ENCODE measurements at places on chromosomes 4 and X.

GRCh38 chr4:36322921-36323354 is 41.5 kb downstream of the DTHD1 start:
- no peak for DNase-seq

DNA sequence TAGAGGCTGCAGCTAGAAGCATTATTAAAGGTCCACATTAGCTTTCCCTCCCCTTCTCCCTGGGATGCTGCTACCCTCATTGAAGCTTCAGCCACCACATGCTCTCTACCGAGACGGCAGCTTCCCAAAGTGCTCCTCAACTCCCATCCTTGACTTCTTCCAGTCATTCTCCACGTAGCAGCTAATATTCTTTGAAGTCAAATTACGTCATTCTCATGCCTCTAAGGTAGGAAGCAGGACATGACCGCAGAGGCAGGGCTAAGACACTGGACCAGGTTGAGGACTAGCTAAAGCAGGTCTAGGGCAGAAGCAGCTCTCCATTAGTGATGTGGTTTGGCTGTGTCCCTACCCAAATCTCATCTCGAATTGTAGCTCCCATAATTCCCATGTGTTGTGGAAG is 128.3 kb downstream of the SHOX start:
- no peak for DNase-seq

GRCh38 chr4:2578106-2578505 is 41.7 kb downstream of the FAM193A start:
- DNase-seq: no peak

DNA sequence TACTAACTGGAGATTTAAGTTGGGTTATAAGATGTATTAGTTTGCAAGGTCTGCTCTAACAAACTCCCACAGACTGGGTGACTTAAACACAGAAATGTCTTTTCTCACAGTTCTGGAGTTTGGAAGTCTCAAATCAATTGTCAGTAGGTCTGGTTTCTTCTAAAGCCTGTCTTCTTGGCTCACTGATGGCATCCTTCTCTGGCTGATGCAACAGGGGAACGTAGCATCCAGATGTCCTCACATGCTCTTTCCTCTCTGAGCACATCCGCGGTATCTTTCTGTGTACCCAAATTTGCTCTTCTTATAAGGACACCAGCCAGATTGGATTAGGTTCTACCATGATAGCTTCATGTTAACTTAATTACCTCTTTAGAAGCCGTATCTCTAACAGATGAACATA is 63.2 kb upstream of the BMP3 start:
- no peak for DNase-seq

- DNase-seq: no peak
Observed at GRCh38 chr4:82124365-82124764, 249.4 kb downstream of the HNRNPD start.

- DNase-seq: no peak
Observed at GRCh38 chr4:82192017-82192673, 181.6 kb downstream of the HNRNPD start.

- DNase-seq: no peak
Observed at GRCh38 chr4:23365086-23365485, 524.8 kb downstream of the PPARGC1A start.

GRCh38 chr4:138241281-138242075 is 671 bp downstream of the SLC7A11 start:
- DNase-seq: no peak

GRCh38 chrX:3713225-3713936 is at the start of gene PRKX:
TSS of gene PRKX (minus strand) at chrX:3713649. CDS start at chrX:3713253, 396 bp downstream.
- peak; percentile 62 for DNase-seq

DNA sequence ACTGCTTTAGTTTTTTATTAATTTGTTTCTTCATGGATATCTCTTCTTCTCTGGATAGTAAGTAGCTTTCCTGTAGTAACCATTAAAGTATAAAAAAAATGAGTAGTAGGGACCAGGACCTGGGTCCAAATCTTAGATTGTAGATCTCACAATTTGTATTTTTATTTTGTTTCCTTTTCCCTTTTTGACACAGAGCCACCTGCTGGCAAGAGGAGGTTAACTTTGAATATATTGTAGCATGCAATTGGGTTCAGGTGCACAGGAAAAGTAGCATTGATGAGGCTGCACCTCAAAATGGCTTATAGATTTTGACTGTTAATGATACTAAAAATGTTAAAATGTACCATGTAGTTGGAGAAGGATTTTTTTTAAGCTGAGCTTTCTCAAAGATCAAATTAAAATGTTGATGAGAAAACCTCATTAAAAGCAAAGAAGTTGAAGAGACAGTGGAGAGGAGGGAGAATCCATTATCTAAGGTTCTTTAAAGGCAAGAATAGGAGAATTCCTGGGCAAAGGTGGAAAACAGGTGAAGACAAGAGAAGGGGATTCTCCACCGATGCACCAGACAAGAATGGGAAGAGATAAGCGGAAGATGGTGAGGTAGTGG is 48.3 kb upstream of the HPGDS start:
- no peak for DNase-seq

DNA sequence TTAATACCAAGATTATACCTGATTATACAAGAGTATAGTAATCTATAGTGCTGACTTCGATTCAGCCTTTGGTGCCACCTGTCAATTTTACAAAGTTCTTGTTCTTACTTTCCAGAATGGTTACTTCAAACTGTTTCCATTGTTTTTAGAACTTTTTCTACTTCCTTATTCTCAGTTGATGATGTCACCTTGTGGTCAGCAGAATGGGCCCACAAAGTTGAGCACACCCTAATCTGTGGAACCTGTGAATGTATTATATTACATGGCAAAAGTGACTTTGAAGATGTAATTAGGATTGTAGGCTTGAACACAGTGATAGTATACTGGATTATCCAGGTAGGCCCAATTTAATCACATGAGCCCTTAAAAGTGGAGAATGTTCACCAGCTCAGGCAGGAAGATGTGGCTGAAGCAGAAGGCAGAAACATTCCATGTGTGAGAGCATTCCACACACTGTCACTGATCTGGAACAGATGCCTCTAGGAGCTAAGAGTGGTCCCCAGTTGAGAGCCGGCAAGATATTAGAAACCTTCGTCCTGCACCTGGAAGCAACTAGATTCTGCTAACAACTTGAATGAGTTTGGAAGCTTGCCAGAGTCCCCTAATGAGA is 6.3 kb upstream of the SGMS2 start:
- no peak for DNase-seq

DNA sequence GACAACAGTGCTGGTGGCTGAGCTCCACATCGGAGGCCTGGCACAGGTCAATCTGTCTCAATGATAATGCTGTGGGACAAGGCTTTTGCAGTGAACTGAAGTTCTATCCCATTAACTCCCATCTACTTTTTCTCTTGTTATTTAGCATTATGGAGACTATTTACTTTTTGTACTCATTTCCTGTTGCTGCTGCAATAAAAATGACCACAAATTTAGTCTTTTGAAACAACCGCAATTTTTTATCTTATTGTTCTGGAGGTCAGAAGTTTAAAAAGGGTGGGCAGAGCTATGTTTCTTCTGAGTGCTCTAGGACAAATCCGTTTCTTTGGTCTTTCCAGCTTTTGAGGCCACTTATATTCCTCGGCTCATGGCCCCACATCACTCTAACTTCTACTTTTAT is 111.0 kb upstream of the PITX2 start:
- DNase-seq: no peak

- DNase-seq: no peak
Observed at GRCh38 chr4:80007745-80008149, 65.3 kb downstream of the ANTXR2 start.

- DNase-seq: no peak
Observed at GRCh38 chr4:81398379-81398778, 73.3 kb downstream of the RASGEF1B start.

- no peak for DNase-seq
Observed at GRCh38 chr4:91436556-91436955, 867.2 kb upstream of the GRID2 start.

DNA sequence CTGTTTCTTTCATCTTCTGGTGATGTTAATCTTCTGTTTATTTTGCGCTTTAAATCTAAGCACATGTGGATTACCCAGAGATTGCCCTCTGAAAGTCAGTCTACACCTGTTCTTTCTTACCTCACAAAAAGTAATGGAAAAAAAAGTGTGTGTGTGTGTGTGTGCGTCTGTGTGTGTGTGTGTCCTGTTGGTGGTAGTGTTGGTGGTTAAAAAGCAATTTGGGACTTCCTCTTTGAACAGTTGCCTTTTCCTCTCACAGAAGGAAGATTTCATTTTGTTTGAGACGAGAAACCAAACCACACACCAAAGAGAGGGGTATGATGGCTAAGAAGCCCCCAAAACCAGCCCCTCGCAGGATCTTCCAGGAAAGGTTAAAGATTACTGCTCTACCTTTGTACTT is at the start of gene STAP1:
TSS of gene STAP1 (plus strand) at position 235 of the 400 bp plus-strand sequence. CDS start at position 318, 83 bp downstream.
- no peak for DNase-seq

- DNase-seq: no peak
Observed at GRCh38 chrX:37872303-37872655, 24.9 kb upstream of the DYNLT3 start.

DNA sequence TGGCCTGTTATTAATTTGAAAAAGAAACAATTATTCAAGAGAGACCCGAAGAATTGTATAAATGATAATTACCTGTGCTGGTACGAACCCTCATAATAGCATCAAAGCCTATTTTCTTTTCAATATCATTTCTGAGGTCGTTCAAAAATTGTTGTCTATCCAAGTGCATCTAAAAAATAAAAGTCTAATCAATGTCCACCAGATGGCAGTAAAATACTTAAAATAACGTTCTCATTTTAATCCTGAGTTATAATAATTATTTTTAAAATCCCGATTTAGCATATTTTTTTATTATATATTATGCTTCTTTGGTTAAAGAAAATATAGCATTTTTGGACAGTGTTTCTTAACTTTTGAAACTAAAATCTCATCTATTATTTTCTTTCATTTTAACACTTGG is 55.7 kb downstream of the METTL14 start:
- no peak for DNase-seq

DNA sequence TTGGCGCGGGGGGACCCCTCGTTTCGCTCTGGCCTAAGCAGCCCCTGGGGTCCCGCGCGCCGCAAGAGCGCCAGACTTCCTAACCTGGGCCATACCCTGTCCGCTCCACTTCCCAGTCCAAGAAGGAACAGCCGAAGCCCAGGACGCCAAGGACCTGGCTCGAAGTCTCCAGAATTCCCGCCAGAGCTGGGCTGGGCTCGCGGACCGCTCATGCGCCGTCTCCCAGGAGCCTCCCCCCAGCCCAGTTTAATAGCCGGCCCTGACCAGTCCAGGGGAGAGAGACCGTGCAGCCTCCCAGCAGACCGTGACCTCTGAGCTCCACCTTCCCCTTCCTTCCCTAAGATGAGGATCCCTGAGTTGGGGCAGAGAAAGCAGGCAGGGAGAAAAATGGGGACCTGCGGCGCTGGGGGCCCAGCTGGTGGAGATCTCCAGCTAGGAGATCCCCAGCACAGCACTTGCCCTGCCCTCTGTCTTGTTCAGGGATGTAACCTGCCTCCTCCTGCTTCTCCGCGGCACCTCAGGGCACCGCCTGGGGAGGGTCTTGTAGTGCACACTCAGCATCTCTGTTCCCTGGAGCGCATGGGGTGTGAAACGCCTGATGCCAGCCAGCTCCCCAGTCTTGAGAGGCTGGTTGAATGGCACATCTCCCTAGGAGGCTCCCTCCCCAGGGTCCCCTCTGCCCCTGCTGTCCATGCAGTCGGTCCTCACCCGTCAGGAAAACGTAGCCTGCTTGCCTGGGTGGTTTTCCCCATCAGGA is 1.2 kb upstream of the LETM1 start:
- no peak for DNase-seq

- no peak for DNase-seq
Observed at GRCh38 chr4:80484712-80485111, 149.2 kb downstream of the CFAP299 start.

- DNase-seq: no peak
Observed at GRCh38 chr4:43680421-43680820, 768.2 kb downstream of the KCTD8 start.

DNA sequence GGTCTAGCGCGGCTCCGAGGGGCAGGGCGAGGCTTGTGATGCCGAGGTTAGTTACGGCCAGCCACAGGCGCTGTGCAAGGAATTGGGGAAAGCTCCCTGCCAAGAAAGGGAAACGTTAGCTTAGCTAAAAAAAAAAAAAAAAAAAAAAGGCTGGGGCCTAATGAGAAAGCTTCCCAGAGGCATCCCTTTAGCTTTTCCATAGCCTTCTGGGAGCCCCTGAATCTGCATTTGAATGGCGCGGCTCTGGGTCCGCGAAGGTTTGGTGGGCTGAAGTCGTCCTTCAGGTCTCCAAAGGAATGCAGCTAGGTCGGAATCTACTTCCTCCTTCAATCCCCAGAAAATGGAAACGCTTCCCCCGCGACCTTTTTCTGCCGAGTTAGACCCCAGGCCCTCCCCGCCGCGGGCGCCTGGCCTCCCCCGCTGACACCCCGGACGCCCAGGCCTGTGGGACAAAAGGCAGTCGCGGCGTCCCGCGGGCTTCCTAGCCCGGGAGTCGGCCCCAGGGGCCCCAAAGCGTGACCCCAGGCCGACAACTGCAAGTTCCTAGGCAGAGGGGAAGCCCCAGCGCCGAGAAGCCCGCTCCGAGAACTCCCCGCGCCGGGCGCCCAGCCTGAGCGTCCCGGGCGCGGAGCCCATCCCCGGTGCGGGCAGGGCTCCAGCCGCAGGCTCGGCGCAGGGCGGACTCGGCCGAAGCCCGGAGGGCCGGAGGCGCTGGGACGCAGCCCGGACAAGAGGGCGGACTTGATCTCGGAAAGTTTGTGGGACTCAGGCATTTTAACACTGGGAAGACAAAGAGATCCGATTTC is 605 bp upstream of the FAT1 start:
- no peak for DNase-seq

DNA sequence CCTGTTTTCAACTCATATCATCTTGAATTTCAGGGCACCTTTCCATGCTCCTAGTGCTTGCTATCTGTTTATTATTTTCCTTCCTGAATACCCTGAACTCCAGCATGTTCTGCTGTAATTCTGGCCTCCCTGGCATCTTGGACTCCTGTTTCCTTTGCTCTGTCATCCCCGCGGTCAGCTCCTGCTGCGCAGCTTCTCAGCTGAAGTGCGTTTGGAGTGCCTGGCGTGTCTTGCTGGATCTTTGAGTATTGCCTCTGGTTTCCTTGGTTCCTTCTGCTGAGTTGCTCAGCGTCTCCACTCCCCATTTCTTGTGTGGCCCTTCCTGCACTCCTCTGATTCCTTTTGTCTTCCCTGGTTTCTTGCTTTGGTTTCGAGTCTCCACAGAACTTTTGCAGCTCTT is 84.4 kb downstream of the HTT start:
- DNase-seq: no peak
